ENCODE measurements at places on chromosomes 5 and 9.

DNA sequence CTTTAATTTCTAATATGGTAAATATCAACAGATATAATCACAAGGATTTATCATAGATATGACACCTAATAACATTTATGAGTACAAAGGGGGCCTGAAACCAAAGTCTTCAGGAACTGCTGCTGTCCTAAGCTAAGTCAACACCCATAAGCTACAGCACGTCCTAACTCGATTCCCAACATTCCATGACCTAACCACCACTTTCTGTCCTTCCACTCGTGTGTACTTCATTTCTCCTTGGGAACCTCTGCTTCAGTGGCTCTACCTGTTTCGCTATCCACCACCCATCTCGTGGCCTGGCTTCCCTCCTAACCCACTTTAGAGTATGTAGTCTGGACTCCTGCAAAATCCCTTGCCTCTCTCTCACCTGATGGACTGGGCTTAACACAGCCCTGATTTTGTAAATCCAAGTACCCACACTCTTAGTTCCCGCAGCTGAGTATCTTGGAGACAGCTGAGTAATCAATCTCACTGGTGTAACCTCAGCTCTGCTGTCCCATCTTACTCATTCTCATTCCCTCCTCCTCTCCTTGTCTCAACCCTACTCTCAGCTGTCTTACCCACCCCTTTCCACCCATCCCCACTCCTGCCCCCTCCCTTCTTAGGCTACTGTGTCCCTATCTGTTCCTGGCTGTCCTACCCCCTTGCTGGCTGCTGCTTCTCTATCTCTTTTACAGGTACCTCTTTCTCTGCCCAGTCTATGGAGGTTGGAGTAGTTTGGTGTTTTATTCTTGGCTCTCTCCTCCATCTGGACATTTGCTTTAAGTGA, 101.8 kb downstream of the MAST4 start:
- DNase-seq, result no peak

DNA sequence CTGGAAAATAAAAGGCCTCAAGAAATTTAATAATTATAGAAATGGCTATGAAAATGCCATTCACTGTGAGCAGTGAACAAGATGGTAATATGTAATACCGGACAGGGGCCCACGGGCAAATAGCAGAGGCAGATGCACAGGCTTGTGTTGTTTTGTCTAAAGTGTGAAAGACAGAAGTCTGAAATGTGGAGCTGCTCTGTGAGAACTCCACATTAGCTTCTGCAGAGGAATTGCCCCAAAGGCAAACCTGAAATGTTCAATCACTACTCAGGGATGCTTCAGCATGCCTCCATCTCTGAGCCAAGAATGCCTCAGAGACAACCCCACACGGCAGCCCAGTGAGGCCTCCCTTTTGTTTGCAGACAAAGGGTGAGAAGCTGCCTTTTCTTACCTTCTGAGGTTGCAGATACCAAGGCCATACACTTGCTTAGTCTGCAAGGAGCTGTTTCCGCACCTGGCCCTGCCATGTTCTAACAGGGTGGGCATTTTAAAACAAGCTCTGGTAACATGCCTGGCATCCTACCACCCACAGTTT, 124.3 kb upstream of the CXCL14 start:
- no peak for DNase-seq

GRCh38 chr9:357560-357959, 142.9 kb downstream of the DOCK8 start:
- DNase-seq, result no peak

GRCh38 chr5:34854459-34855174, 15.7 kb downstream of the TTC23L start:
- DNase-seq, result no peak

GRCh38 chr5:133267601-133268000, 215.8 kb downstream of the HSPA4 start:
- DNase-seq, result no peak

- no peak for DNase-seq
These were observed 17.7 kb downstream of the EFNA5 start for GRCh38 chr5:107652839-107653607.

DNA sequence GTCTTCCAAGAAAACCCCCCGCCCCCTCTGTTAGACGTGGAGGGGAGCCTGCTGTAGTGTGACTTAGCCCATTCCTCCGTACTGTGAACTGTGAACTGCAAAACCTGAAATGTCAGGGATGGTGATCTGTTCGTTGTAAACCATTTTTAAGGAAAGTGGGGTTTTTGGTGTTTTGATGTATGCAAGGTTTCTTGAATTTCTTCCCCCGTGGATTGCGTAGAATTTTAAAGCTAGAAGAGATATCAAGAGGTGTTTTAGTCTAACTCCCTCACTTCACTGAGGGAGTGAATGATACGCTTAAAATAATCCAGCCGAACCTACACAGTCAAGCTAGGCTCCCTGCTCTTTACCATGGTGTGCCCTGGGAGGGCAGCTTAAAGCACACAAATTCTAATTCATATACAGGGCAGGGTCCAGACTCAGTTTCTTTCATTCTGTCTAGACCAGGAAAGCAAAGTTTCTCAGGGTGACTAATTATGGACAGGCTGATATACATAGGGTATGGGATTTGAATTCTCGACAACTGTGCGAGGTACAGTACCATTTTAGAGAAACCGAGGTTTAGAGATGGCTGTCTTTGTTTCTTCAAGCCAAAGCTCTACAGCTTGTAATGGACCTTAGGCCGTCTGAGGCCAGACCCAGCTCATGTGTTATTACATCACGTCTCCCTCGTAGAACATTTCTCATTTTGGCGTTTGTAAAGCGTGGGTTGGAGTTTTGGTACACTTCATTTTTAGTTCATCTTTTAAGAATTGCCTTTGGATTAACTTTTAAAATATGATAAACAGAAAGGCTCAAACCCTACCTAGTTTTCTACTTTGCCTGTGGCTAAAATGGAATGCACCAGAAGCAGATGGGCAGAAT, 2.7 kb downstream of the PTGER4 start:
- DNase-seq, result no peak

DNA sequence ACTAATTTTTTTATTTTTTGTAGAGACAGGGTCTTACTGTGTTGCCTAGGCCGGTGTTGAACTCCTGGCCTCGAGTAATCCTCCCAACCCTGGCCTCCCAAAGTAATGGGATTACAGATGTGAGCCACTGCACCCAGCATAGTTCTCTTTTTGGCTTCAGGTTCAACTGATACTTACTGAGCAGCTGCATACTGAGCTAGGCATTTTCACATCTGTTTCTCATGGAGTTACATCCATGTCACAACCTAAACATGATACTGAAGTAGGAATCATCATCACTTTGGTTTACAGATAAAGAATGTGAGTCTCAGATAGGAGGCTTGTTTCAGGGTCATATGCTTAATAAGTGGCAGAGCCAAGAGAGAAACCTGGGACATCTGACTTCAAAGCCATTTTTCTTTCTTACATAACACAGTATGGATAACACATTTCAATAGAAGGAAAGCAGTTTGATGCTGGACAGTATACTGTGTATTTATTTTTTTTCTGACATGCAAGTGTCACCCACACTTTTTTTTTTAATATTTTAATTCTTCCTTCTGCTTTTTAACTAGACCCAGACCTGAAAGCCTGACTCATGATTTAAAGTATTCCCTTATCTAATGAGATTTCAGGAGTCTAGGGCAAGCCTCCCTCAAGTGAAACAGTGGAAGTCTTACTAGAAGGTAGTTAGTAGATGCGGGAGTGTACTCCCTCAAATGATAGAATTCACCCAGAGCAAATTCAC, 90.8 kb downstream of the HACD4 start:
- peak; percentile 5 for DNase-seq

- no peak for DNase-seq
These were observed 6.3 kb upstream of the EQTN start for GRCh38 chr9:27303219-27303618.

DNA sequence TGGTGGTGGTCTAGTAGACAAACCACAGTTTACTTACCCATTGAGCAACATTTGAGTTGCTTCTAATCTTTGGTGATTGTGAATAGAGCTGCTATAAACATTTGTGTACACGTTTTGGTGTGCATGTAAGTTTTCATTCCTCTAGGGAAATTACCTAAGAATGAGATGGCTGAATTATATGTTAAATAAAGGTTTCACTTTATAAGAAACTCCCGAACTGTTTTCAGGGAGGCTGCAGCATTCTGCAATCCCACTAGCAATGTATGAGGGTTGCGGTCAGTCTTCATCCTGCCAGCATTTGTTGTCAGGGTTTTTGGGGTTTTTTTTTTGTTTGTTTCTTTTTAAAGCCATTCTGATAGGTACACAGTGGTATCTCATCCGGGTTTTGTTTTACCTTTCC, 45.7 kb upstream of the PPARGC1B start:
- no peak for DNase-seq

DNA sequence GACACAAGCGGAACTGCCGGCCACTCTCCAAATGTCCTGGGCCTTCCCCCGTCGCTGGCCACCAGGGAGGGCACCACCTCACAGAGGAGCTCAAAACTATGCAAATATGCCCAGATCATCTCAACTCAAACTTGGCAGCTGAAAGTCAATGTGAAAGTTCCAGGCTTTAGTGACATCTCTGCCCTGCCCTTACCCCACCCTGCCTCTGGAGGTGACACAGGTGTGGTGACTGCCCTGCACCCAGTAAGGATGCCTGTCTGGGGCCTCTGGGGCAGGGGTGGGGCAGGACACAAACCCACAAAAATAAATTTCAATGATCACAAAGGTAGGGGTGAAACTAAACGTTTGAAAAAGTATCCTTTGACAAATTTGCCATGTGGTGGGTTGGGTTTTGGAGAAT, 213.4 kb downstream of the HSPA4 start:
- DNase-seq, result no peak

DNA sequence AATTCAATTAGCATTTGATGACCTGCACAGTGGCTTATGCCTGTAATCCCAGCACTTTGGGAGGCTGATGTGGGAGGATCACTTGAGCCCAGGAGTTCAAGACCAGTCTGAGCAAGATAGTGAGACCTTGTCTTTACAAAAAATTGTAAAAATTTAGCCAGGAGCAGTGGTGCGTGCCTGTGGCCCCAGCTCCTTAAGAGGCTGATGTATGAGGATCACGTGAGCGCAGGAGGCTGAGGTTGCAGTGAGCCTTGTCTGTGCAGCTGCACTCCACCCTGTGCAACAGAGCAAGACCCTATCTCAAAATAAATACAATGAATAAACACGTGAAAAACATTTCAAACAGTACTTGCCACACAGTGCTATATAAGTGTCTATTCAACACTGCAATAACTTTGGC, 4.2 kb downstream of the ABCA1 start:
- DNase-seq, result no peak

- DNase-seq, result no peak
These were observed 14.6 kb upstream of the PPP2CA start for GRCh38 chr5:134240421-134240962.

- DNase-seq, result no peak
These were observed 3.1 kb downstream of the DMRT2 start for GRCh38 chr9:1053282-1053621.

DNA sequence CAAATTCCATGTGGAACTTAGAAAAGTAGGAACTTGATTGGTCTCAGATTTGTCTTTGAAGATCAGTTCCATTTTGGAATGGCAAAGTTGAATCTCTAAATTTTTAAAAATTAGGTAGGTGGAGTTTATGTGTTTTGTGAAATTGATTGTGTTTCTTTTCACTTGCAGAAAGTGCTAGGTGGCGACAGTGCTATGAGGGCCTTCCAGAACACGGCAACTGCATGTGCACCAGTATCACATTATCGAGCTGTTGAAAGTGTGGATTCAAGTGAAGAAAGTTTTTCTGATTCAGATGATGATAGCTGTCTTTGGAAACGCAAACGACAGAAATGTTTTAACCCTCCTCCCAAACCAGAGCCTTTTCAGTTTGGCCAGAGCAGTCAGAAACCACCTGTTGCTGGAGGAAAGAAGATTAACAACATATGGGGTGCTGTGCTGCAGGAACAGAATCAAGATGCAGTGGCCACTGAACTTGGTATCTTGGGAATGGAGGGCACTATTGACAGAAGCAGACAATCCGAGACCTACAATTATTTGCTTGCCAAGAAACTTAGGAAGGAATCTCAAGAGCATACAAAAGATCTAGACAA, 2.8 kb downstream of the PHAX start:
- no peak for DNase-seq

- no peak for DNase-seq
These were observed 27.9 kb upstream of the GLDC start for GRCh38 chr9:6673326-6674025.

DNA sequence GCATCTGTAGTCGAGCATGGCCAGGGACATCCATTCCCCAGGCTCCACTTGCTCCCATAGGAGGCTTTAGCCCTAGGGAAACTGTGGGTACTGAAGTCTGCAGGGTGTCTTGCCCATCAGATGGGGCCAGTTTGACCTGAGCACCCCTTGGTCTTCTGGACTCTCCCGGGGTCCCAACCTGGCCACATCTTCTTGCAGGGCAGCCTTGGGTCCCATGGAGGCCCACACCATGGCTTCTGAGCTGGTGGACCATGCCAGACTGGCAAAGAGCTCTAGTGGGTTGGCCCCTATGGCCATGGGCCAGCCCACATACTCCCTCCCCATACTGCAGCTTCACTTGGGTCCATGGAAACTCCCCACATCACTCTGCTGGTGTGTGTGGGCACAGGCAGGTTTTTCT, 154.4 kb upstream of the PRLR start:
- DNase-seq, result no peak

- no peak for DNase-seq
These were observed 144.4 kb downstream of the GLIS3 start for GRCh38 chr9:4155221-4156026.

DNA sequence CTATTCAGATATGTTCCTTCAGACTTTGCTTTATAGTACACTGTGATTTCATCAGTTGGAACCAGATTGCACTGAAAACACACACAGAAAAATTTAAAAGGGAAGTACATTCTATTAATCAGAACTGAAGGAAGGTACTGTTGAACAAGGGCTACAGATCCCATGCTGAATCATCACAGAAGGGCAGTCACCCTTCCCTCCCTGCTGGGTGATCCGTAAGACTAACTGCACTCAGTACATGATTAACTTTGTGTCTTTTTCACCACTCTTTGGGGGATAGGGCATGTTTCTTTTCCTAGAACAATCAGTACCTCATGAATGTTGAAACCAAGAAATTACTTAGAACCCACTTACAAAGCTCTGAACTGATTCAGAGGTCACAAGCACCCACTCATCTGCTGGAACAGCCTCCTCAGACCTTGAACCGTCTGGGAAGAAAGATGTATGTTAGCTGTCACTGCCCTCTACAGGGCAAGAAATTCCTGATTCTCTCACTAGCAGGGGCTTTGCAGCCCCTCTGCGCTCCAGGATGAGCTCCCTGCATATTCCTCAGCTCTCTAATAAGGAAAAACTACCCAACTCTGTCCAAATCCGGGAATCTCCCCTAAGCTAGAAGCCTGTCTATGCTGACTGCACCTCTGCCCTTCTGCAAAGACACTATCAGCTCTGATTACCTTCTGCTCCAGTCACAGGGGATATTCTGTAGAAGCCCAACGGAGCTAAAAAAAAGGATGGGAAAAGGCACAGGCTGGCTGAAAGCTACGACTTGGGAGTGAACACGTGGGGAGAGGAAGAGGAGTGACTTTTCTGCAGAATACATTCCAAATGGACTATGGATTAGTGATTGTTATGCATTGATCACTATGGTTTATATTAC, 51.0 kb downstream of the IARS1 start:
- DNase-seq, result no peak

- no peak for DNase-seq
These were observed 230.5 kb downstream of the MAST4 start for GRCh38 chr5:66826696-66827095.
